ENCODE measurements at places on chromosomes 3 and 15. TPM values are rescaled to one million over a fixed set of nuclear protein-coding genes. Genes with fewer than 3 reads are reported as not detected.

PPP1R14D gene
- not detected for total RNA-seq

CDCP1 gene
- total RNA-seq, result 7.7 TPM

LDHAL6B gene
- not detected for total RNA-seq

CCDC54 gene
- not detected for total RNA-seq

AHSG gene
- total RNA-seq, result not detected

CFAP91 gene
- 0.68 TPM for total RNA-seq

ACKR2 gene
- total RNA-seq, result 0.26 TPM

GNAT1 gene
- total RNA-seq, result not detected

CHRFAM7A gene
- total RNA-seq, result 2.5 TPM

GPR62 gene
- under 0.01 TPM for total RNA-seq

LRRC2 gene
- total RNA-seq, result 0.13 TPM

IGSF10 gene
- 1.7 TPM for total RNA-seq

GLT8D1 gene
- 120 TPM for total RNA-seq

POMGNT2 gene
- total RNA-seq, result 7.7 TPM

LMAN1L gene
- total RNA-seq, result 0.25 TPM

RPL39L gene
- 33.4 TPM for total RNA-seq

LINGO1 gene
- under 0.01 TPM for total RNA-seq

CHDH gene
- total RNA-seq, result under 0.01 TPM

Measured in aortic smooth muscle cell (primary cell).